ENCODE measurements at places on chromosomes 1 and 21. TPM values are rescaled to one million over a fixed set of nuclear protein-coding genes. Genes with fewer than 3 reads are reported as not detected.

DNA sequence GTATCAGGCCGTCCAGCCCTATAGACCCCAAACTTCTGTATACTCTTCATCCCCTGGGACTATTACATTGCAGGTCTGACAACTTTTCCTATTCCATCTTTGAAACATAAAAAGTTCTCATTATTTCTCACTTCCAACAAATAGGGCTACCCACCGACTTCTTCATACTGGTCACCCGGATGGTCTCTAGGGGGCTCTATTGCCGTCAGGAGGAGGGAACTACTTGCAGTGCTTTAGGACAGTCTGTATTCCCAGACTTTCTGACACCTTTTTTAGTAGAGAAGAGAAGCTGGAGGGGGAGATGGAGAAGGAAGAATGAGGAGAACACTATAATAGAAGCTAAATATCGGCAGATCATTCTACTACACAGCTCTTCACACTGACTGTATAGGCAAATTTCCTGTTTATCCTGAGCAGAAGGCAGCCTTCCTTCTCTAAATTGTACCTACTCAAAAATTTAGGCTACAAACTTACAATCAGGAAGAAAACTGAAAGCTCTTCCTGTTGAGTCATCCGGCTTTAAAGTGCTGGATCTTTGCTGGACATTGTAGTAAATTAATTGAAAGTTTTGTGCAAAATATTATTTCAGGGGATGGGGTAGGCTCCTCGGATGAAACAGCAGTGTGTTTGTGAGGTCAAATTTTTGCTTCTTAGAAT is 54.6 kb downstream of the CDC7 start:
- no peak overlapping the region for H3K27ac ChIP-seq
- no peaks in the 10 kb centered on the region for H3K4me1 ChIP-seq
- no peaks in the 10 kb centered on the region for H3K36me3 ChIP-seq
- DNase-seq, result no peak
- H3K4me3 ChIP-seq, result no peak overlapping the region

GRCh38 chr1:224109981-224110380 is 3.9 kb upstream of the FBXO28 start:
- DNase-seq, result no peak
- peaks cover 11% of the 10 kb centered on the region for H3K27me3 ChIP-seq
- H3K4me1 ChIP-seq, result peaks cover 16% of the 10 kb centered on the region

- H3K4me1 ChIP-seq, result peaks cover 24% of the 10 kb centered on the region
- no peaks in the 10 kb centered on the region for H3K36me3 ChIP-seq
- H3K27ac ChIP-seq, result no peak overlapping the region
- no peak for DNase-seq
- H3K4me3 ChIP-seq, result no peak overlapping the region
These were observed 1.6 kb upstream of the DYRK3 start for GRCh38 chr1:206633708-206634121.

DNA sequence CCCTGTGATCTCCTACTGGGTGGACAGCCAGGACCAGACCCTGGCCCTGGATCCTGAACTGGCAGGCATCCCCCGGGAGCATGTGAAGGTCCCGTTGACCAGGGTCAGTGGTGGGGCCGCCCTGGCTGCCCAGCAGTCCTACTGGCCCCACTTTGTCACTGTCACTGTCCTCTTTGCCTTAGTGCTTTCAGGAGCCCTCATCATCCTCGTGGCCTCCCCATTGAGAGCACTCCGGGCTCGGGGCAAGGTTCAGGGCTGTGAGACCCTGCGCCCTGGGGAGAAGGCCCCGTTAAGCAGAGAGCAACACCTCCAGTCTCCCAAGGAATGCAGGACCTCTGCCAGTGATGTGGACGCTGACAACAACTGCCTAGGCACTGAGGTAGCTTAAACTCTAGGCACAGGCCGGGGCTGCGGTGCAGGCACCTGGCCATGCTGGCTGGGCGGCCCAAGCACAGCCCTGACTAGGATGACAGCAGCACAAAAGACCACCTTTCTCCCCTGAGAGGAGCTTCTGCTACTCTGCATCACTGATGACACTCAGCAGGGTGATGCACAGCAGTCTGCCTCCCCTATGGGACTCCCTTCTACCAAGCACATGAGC is 17.2 kb upstream of the SLC25A44 start:
- no peak overlapping the region for H3K4me3 ChIP-seq
- H3K27me3 ChIP-seq, result no peaks in the 10 kb centered on the region
- H3K36me3 ChIP-seq, result peaks cover 26% of the 10 kb centered on the region

LCK gene
- total RNA-seq, result 16.6 TPM
